ENCODE measurements at places on chromosomes 16 and 17.

- no peak for DNase-seq
These were observed 32.4 kb downstream of the SIAH1 start for GRCh38 chr16:48352648-48353390.

GRCh38 chr16:72956124-72957064, 91.5 kb downstream of the ZFHX3 start:
- DNase-seq, result no peak

GRCh38 chr16:68136515-68136914, 51.3 kb downstream of the NFATC3 start:
- no peak for DNase-seq

GRCh38 chr17:42460371-42460770, 1.7 kb downstream of the ATP6V0A1 start:
- no peak for DNase-seq

DNA sequence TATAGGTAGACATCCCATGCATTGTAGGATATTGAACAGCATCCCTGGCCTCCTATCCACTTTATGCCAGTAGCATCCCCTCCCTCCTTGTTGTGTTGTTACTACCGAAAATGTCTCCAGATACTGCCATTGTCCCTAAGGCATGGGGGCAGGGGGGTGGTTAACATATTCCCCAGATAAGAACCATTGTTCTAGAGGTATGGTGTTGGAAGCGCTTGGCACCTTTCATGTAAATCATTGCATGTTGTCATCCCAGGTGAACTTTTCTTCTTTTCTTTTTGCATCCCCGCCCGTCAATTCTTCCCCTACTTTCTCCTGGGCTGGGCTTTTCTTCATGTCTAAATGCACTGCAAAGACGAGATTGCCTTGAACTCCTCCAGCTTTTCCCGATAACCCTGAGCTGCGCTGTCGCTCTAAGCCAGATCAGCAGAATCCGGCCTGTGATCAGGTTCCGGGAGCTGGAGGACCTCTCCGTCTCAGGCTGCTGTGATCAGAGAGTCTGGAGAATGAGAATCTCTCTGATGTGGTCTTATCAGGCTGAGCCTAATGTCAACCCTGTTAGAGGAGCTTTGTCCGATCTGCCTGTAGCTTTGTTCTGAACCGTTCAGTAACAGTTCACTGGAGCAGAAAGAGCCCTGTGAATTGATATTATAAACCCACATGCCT, 76.2 kb downstream of the RBFOX1 start:
- DNase-seq, result no peak

DNA sequence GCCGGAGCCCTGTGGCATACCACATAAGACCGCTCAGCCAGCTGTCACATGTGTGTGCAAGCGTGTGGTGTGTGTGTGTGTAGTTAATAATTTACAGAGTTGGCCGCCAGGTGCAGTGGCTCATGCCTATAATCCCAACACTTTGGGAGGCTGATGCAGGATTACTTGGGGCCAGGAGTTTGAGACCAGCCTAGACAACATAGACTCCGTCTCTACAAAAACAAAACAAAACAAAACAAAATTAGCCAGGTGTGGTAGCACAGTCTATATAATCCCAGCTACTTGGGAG, 20.4 kb downstream of the SOCS1 start:
- DNase-seq, result no peak

DNA sequence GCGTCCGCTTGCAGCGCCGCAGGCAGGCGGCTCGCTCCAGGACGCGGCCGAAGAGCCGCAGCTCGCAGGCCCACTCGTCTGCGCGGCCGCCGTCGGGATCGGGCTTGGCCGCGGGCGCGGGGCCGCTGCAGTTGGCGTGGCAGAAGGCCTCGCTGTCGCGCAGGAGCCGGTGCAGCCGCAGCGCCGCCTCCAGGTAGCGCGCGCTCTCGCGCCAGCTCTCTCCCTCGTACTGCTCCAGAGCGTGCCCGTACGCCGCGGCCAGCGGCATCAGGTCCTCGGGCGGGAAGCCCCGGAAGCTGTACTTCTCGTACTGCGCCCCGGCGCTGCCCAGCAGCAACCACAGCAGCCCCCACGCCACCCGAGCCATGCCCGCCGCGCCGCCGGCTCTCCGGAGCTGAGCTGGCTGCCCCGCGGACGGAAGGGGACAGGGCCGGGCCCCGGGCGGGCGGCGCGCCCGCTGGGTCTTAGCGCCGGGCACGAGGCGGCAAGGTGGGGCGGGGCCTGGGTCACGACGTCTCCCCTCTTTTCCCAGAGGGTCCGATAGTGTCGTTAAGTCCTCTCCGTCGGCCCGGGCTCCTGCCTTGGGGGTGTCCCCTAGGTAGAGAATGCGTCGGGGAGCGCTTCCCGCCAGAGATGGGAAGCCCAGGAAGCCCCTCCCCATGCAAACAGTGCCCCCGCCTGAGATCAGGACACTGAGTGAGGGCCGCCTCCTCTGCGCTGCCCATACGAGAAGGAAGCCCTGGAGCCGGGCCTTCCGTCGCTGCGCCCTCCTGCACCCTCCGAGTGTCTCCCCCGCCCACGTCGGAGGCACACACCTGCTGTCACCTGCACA, at the start of gene P3H4:
P3H4 (minus strand) TSS at position 401 of the 832 bp plus-strand sequence; CDS start at position 367, 34 bp downstream.
- peak; percentile 44 for DNase-seq

DNA sequence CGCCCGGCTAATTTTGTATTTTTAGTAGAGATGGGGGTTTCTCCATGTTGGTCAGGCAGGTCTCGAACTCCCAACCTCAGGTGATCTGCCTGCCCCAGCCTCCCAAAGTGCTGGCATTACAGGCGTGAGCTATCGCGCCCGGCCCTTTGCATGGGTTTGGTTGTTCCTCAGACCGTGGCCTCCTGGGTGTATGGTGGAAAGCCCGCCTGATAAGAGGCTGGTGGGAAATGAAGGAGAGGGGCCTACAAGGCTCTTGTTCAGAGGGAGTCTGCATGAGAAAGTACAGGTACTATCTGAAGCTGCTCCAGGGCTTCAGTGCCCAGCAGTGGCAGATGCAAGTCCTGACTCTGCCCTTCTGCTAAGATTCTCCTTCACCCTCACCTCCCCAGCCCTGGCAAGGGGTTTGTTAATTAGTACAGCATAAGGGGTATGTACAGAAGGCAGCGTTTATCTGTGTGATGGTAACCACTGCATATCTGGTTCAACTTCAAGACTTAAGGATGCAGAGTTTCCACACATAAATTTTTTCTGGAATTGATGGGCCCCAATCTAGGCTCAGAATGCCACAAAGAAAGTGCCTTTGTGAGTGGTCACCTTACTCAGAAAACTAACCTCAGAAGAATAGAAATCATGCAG, 24.2 kb downstream of the GRB7 start:
- DNase-seq, result no peak

DNA sequence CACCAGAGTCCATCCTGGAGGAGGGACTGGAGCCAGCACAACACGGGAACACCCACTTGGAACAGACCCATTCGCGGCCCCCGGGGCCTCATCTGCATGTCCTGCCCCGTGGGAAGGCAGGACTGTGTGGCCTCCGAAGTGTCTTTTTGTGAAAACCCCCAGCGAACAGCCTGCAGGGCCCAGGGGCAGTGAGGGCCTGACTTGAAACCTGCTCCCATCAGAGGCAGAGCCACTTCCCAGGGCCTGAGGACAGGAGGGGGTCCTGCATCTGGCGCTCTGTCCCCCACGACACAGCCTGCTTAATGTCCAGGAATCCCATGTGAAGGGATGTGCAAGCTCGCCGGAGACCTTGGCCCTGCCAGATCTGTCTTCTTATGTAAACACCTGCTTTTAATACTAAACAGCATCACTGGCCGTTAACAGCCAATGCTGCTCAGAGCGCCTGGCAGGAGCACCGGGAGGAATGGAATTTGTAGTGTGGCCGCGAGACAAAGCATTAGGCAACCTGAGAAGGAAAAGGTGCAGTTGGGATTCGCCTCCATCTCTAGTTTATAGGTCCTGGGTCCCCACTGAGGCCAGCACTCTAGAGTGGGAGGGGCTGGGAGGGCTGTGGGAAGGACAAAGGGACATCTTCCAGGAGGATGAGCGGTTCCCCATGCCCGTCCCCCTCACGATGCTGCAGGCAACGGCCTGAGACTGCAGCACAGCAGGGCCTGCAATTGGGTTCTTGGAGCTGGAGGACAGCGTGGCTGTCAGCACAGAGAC, 9.6 kb upstream of the EVPL start:
- DNase-seq, result no peak

DNA sequence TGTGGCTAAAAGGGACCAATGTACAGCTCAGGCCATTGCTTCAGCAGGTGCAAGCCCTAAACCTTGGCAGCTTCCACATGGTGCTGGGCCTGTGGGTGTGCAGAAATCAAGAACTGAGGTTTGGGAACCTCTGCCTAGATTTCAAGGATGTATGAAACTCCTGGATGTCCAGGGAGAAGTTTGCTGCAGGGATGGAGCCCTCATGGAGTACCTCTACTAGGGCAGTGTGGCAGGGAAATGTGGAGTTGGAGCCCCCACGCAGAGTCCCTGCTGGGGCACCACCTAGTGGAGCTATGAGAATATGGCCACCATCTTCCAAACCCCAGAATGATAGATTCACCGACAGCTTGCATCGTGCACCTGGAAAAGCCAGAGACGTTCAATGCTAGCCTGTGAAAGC, 13.0 kb downstream of the EFCAB5 start:
- DNase-seq, result no peak

DNA sequence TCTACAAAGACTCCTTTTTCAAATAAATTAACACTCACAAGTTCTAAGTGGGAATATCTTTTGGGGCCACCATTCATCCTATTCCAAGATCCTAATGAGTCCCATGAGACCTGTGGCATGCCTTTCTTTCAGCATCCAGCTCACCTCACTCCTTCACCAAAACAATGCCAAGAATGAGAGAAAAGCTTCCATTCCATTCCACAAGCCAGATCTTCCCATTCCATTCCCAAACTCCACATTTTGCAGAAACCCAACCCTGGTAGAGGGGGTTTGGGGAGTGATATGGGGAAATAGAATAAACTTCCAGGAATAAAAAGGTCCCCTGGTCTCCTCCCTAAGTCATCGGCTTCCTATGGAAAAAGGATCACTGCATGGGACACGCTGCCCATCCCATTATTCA, 392.2 kb downstream of the NPIPA8 start:
- no peak for DNase-seq

- DNase-seq, result no peak
These were observed 22.5 kb downstream of the PRKAR1A start for GRCh38 chr17:68534695-68535088.

DNA sequence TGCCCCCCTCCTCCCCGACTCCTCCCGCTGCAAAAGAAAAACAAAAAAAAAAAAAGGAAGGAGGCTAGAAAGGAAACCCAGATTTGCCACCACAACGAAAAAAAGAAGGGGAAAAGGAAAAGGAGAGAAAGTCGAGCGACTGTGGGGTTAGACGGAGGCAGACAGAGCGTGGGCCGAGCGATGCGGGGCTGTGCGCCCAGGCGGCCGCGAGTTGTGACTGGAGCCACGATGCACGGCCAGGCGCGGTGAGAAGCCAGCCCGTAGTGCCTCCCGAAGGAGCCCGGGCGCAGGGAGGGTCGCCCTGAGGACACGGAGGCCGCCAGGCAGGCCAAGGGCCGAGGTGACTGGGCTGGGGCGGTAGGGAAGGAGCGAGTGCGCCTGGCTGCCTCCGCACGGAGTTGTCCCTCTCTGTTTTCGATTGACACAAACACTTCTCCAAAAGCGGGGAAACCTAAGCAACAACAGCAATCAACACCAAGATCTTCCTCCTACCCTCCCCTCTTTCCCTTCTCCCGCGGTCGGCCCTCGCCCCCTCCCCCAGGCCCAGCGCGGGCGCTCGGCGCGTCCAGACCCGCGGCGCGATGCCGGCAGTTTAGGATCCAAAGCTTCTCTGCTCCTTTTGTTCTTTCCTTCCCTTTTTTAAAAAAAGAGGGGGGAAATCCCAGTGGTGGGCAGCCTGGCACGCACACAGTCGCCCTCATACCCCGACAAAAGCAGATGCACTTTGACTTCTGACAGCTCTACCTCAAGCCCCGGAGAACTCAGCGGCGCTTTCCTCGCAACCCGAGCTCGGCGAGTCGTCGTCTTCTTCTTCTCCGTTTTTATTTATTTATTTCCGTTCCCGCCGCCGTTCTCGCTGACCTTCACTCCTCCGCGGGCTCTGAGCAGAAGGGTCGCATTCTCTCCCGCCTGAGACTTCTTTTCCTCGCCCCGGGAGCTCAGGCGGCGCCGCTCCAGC, at the start of gene LHX1:
LHX1 (plus strand) TSS at position 475 of the 958 bp plus-strand sequence. CDS start 723 bp downstream, outside the sequence.
- DNase-seq, result no peak

- DNase-seq, result no peak
These were observed 9.5 kb downstream of the HOXB4 start for GRCh38 chr17:48568499-48569239.

GRCh38 chr17:75273977-75274708, 3.1 kb upstream of the MIF4GD start:
- DNase-seq, result no peak

GRCh38 chr16:58114827-58115825, 14.1 kb downstream of the CFAP20 start:
- no peak for DNase-seq

GRCh38 chr17:82775001-82775823, 23.3 kb downstream of the TBCD start:
- DNase-seq, result no peak

DNA sequence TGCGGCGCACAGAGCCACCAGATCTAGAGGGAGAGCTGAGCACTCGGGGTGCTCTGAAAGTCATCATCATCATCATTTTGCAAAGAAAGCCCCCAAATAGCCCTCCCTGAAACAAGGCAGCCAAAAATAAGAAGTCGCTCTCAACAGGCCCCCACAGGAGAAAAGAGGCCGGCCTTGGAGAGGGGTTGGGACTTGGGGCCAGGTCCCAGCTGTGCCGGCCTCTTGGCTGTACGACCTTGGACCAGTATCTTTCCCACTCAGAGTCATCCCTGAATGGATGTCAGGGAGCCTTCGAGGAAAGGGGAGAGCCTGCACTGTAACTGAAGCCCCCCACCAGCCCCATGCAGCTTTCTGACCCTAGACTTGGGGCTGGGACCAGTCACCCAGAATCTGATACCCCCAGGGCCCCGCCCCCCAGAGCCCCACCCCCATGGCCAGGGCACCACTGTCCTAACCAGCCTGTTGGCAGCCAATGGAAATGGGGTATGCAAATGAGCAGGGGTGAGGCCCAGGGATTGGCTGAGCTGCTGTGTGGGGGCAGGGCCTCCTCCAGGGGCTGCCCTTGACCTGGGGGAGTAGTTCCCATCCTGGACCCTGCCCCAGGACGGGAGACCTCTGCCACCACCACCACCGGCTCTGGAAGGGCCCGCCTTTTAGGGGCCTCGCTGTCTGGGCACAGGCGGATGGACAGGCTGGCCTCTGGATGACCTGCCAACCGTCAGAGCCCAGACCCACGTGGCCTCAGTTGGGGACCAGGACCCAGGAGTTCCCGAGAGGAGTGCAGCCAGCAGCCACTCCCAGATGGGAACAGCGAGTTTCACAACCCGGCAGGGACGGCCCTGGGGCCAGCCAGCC, 15.4 kb downstream of the ZFPM1 start:
- DNase-seq, result no peak

- no peak for DNase-seq
These were observed 26.1 kb downstream of the MNT start for GRCh38 chr17:2374549-2375285.
